Amniotic stem cell (primary cell): ENCODE measurements at places on chromosomes 13 and 19.
A peak's percentile ranks its signal among the peaks of the same experiment; 100 is the strongest.

GRCh38 chr19:4441994-4442818 is 15.4 kb downstream of the UBXN6 start:
- no peak for DNase-seq

GRCh38 chr19:42392165-42392564 is 2.1 kb upstream of the CNFN start:
- DNase-seq: no peak

DNA sequence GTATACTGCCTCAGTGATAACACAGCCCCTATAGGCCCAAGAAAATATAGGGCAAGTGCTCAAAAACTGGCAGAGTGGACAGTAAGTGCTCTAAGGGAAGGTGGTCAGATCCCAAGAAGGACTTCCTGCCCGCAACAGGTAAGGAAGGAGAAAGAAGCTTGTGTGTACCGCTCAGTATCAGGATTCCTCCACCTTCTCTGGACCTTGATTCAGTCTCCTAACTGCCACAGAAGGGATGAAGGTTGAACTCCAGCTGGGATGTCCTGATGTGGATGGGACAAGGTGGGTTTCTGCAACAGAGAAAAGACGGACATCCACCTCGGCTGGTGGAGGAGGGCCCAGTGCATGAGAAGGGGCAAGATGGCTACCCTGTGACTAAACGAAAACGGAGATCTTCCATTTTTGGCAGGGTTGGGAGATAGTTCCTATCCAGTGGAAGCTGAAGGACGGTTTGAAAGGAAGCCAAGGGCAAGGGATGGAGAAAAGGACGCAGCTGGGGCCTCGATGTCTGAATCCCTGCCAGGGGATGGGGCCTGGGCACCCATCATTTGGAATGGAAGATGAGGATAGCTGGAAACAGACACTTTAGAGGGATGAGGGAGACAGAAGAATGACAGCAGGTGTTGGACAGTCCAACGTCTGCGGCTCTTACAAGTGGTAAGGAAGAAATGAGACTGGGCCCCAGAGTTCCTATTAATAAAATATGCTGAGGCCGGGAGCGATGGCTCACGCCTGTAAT is 1.3 kb upstream of the ATF5 start:
- DNase-seq: no peak

DNA sequence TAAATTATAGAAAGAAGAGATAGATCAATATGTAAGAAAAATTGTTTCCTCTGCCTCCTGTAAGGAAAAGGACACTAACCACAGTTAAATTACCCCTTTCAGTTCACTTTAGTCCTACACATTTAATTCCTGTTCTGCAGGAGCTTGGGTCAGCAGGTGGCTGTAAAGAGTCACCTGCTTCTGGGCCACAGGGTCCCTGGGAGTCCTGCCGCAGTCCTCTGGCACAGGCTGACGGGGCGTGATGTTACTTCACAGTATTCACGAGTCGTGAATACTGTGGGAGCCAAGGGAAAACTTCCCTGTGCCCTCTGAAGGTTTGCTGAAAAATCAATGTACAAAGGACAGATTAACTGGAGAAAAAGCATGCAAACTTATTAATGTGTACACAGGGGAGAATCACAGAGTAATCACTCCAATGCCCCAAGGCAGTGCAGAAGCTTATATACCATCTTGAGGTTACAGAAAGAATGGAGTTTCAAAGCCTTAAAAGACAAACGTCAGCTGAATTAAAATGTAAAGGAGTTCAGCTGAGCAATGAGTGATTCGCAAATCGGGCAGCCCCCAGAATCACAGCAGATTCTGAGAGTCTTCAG is 125.8 kb upstream of the TMTC4 start:
- DNase-seq: no peak

DNA sequence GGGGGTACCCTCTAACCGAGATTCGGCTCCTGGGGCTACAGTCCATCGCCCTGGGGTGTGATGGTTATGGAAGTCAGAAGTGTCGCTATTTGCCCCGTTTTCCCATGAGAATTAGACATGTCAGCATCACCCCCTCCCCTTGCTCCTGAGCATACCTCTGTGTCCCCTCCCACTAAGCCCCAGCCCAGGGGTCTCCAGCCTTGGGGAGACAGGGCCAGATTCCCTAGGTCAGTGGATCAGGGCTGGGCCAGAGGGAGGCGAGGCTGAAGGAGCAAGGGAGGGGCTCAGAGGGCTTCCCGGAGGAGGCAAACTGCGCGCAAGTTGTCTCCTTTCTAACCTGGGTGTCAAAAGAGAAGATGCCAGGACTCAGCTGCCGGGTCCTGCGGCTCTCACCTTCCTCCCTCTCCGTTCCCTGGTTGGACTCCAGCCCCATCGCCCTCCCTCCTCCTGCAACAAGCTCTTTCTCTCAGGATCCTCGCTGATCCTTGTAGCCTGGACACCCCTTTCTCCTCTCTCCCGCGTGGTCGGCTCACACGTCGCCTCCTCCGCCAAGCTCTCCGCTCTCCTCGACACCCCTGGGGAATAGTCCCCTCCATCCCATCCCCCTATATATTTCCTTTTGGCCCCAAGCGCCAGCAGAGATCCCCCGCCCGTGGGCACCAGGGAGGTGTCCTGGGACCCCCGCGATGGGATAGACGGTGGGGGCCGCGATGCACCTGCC is 459 bp upstream of the TMEM59L start:
- no peak for DNase-seq

DNA sequence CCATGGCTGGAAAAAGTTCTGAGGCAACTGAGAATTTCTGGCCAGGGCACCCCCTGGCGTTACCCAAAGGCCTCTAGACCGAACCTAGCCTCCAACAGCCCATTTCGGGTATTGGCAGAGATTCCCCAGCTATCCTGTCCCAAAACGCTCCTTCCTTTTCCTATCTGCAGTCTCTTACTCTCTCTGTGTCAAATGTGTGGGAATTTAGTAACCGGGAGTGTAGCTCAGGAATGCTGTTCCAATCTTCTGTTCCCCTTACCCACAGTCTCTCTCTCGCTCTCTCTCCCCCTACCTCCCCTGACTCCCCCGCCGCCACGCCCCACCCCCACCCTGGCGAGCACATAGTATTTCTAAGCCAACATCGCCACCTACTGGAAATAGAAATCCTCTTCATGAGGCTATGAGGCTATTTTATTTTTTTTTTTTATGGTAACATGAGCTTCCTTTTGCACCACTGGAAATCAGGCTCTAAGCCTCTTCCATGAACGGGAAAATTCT is 27.0 kb downstream of the OXGR1 start:
- DNase-seq: peak; percentile 10
